ENCODE measurements at places on chromosomes 1 and 21.
A peak's percentile ranks its signal among the peaks of the same experiment; 100 is the strongest.

- DNase-seq: no peak
Observed at GRCh38 chr1:118116401-118116800, 68.6 kb downstream of the SPAG17 start.

DNA sequence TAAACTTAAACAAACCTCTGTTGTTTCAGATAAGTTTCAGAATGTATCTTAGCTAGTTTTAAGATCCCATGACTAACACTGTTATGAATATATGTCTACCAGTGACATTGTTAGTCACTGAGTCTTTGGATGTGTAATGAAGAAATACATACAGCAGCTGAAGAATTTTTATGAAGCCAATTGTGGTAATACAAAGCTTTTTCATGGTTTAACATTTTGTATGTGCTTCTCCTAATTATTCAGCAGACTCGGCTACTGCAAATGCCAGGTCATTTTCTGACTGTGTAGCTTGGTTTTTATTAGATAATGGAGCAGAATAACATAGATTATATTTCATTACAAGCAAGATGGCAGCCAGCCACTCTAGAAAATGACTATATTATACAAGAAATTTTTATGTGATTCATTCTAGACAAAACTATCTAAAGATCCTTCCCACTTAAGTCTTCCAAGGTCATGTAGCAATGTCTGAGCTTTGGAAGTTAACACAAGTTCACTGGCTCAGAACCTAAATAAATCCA lies 147.8 kb downstream of the TNFSF18 start:
- no peak for DNase-seq

DNA sequence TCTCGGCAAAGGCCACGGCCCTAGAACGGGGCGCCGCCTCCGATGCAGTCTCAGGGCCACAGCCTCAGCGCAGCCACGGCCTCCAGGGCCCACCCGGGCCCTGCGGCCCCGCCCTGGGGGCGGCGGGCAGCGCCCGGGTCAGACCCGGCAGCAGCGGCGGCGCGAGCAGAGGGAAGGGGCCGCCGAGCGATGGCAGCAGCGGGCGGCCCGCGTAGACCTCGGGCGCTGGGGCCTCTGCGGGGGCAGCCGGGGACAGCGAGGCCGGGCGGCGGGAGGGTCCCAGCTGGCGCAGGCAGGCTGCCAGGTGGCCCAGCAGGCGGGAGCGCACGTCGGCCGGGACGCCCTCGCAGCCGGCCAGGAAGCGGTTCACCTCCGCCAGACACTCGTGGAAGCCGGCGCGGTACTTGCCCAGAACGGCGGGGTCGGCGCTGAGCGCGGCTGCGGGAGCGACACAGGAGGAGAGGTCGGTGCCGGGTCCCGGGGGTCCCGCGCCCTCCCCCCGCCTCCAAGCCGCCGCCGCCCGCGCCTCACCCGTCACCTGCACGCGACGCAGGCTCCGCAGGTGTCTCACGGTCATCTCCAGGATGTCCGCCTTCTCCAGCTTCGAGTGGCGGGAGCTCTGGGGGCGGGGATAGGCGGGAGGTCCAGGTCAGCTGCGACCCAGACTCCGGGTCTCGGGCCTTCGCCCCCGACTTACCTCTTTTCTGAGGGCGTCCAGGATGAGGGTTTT lies 737 bp downstream of the HES4 start:
- no peak for DNase-seq

DNA sequence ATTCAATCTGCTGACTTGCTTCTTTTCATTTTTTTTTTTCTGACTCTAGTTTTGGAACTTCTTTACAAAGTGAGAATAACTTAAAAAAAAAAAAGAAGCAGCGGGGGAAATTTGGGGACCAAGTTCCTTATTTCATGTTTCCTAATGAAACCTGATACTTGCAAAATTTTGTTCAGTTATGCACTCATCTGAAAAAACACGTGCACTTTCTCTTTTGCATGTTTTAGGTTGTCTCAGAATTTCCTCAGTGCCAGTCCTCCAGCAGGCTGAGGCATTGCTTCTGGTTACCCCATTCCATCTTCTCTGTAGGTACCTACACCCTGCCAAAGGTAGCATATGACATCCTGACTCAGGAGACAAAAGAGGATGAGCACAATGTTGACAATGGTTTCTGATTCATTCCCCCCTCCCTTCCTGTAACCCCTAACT lies 299.7 kb downstream of the GRIK1 start:
- no peak for DNase-seq

GRCh38 chr1:116847688-116848531 lies 61.8 kb upstream of the PTGFRN start:
- DNase-seq: no peak

GRCh38 chr1:180028864-180029263 lies 74.3 kb downstream of the CEP350 start:
- DNase-seq: peak; percentile 4

DNA sequence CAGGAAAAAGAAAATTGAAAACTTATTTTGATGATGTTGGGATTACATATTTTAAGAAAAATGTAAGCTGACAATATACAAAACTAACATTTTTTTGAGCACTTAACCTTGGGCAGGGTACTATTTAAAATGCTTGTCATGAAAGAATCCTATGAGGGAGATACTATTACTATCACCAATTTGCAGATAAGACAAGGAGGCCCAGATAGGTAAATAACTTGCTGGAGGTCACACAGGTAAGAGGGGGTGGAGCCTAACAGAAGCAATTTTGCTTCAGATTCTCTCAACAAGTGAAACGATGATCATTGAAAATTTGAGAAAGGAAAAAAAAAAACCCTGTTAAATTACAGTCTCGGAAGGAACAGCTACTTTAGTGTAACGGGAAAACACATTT lies 1.2 kb downstream of the GART start:
- DNase-seq: no peak

- DNase-seq: no peak
Observed at GRCh38 chr1:161274874-161275273, 16.3 kb downstream of the PCP4L1 start.

GRCh38 chr1:108512239-108513043 lies 47.5 kb upstream of the EEIG2 start:
- peak; percentile 62 for DNase-seq

GRCh38 chr1:15243275-15244043 lies 3.6 kb upstream of the FHAD1 start:
- DNase-seq: no peak

DNA sequence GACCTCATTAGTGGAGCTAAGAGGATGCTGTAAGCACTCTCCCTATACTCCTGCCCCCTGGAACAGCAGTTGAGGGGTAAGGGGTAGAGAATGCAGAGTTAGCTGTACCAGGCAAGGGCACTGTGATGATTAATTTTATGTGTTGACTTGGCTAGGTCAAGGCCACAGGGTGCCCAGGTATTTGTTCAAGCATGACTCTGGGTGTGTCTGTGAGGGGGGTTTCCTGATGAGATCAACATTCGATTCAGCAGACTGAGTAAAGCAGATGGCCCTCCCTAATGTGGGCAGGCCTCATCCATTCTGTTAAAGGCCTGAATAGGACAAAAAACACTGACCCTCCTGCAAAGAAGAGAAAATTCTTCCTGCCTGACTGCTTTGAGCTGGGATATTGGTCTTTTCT lies 110.8 kb downstream of the KCND3 start:
- DNase-seq: no peak

GRCh38 chr1:112950426-112950825 lies 5.6 kb downstream of the SLC16A1 start:
- DNase-seq: no peak

- no peak for DNase-seq
Observed at GRCh38 chr1:11301601-11302000, 28.6 kb downstream of the UBIAD1 start.

- DNase-seq: no peak
Observed at GRCh38 chr1:52915211-52915854, 6.2 kb downstream of the ECHDC2 start.

GRCh38 chr1:204206121-204206520 lies 7.7 kb downstream of the GOLT1A start:
- no peak for DNase-seq

GRCh38 chr1:182430263-182431068 lies 19.5 kb upstream of the RGSL1 start:
- peak; percentile 69 for DNase-seq

DNA sequence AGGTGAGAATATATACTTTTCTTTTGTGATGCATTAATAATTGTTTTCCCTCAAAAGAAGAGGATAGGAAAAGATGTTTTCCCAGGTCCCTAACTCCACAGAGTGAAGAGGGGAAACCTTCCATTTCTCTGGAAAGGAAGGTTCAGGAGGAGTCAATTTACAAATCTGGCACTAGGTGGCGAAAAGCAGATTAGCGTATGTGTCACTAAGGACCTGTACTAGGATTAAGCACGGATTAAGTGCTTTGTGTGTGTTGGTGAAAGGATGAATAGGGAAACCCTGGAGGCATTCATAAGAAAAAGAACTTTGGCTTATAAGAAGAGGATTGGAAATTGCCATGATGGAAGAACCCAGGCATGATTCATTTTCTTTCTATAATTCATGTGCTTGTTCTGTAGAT lies 410.1 kb upstream of the PLXNA2 start:
- peak; percentile 15 for DNase-seq

GRCh38 chr21:28927130-28927529 lies 65.5 kb downstream of the LTN1 start:
- peak; percentile 6 for DNase-seq

GRCh38 chr21:39750670-39751069 lies 5.7 kb downstream of the IGSF5 start:
- no peak for DNase-seq

GRCh38 chr1:221067721-221068120 lies 188.5 kb downstream of the HLX start:
- DNase-seq: no peak

DNA sequence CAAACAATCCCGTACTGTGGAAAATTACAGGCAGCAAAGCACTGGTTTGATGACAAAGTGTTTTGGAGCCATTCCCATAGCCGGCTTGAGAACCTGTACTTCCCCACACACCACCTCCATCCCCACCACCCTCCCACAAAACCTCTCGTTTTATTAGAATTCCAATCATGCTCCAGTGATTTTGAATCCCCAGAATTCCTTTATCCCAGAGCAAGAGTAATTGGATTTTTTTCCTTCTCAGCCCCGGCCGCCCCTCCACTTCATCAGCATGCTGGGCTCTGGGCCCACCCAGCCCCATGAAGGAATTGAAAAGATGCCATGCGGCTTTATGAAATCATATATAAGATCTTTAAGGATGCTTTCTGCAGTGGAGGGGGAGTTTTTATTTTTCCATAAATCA lies 136.6 kb downstream of the OMA1 start:
- DNase-seq: no peak

GRCh38 chr1:71557138-71557537 lies 476.3 kb upstream of the ZRANB2 start:
- DNase-seq: no peak

DNA sequence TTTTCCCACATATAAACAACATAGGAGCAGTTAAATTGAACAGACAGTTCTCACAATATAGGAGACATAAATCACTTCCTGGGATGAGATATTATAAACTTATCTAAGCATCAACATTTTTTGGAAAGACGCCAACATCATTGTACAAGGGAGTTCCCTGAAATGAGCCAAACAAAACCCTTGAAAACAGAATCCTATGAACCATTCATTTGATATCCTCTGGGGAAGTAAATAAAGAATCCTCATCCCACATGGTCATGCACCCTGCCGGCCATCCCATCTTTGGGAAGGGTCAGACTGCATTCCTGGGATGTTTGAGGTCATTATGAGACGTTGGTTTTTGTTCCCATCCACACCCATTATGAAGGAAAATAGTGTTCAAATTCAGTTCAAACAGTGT lies 111.8 kb upstream of the USP25 start:
- DNase-seq: no peak

DNA sequence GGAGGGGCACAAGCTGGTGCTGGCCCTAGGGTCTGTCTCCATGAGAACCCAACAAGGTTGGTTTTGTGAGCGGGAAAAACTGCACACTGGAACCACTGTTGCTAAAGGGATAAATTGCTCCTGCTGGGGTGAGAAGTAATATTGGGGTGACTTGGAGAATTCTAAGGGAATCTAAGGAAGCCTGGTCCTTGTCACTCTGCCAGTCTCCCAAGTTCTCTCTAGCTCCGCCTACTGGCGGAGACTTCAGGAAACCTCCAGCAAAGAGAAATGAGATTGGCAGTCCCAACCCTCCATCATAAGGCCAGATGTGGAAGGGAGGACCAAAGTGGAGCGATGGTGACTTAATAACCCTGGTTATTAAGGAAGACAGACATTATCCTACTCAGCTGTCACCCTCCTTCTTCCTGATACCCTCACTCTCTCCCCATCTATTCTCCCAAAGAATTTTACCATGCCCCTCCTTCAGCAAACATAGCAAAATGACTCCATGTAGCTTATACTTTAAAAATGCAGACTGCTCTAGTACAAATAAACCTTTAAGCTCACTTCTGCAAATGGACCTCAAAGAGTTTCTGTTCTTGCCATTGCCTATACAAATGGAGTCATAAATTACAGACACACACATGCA lies 2.7 kb downstream of the LCE1F start:
- no peak for DNase-seq

DNA sequence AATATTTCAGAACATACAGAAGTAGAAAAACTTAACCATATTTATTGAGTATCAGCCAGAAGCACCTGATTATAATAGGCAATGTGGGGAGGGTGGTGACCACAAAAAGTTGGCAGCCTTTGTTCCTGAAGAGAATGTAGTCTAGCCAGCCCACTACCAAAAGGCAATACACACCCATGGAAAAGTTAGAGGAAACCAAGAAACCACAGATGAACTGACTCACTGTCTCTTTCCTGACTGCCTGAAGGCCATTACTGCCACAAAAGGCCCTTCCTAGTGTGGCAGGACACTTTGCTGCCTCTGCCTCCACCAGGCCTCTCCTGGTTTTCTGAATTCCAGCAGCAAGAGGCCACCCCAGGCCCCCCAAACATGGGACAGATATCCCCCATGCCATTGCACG lies 14.6 kb upstream of the PROX1 start:
- no peak for DNase-seq

- DNase-seq: no peak
Observed at GRCh38 chr1:172833954-172834353, 175.1 kb downstream of the FASLG start.

DNA sequence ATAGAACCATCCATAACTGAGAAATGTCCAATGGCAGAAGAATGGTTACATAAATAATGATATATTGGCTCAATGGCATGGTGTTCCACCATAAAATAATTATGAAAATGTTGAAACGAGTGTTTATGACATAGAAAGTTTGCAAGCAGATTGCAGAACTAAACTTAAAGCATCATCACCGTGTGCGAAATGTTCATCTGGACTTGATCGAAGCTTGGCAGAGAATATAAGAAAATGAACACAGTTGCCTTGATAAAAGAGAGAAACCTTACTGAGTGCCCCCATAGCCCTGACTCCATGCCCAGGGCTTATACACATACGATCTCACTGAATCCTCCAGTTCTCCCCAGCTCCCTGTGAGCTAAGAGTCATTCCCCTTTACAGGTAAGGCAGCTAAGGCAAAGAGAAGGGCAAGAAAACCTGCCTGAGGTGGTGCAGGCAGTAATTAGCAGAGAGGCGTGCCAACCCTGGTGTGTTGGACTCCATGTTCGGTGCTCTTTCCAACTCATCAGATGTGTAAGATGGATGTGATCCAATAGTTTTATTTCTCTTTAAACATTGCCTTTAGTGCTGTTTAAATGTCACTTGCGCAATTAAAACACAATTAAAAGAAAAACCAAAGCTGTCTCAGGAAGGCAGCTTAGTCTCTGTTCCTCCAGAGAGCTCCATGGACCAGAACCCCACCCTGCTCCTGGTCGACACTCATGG lies 21.8 kb upstream of the SPOCD1 start:
- no peak for DNase-seq

- DNase-seq: no peak
Observed at GRCh38 chr1:184409011-184409410, 22.2 kb downstream of the C1orf21 start.

- no peak for DNase-seq
Observed at GRCh38 chr1:203362720-203363025, 11.8 kb upstream of the FMOD start.

Measured in common myeloid progenitor, CD34-positive (primary cell).